Left lobe of liver (tissue), 2 donors: ENCODE measurements at places on chromosomes 2 and 18.
A peak's percentile ranks its signal among the peaks of the same experiment; 100 is the strongest.

- DNase-seq, result no peak
Observed at GRCh38 chr2:175981551-175981950, 20.5 kb downstream of the LNPK start.

- no peak for DNase-seq
Observed at GRCh38 chr2:122805346-122805745, 1049.9 kb downstream of the TSN start.

DNA sequence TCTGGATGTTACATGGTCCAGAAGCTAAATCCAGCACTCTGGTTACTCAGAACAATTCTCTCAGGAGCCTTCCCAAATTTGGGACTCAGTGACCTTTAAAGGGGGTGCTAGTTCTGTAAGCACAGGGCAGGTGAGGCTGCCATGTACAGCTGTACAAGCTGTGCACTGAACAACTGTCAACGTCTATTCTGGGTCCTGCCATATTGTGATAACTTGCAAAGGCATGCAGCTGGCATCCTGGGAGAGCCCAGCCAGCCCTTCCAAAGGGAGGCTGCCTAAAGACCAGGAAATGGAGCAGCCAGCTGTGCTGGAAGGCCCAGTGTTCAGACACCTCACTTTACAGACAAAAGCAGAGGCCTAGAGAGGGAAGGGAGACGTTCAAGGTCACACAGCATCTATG is 204.8 kb downstream of the KLHL29 start:
- no peak for DNase-seq

GRCh38 chr2:218984239-218985020 is 554 bp downstream of the FEV start:
- no peak for DNase-seq

DNA sequence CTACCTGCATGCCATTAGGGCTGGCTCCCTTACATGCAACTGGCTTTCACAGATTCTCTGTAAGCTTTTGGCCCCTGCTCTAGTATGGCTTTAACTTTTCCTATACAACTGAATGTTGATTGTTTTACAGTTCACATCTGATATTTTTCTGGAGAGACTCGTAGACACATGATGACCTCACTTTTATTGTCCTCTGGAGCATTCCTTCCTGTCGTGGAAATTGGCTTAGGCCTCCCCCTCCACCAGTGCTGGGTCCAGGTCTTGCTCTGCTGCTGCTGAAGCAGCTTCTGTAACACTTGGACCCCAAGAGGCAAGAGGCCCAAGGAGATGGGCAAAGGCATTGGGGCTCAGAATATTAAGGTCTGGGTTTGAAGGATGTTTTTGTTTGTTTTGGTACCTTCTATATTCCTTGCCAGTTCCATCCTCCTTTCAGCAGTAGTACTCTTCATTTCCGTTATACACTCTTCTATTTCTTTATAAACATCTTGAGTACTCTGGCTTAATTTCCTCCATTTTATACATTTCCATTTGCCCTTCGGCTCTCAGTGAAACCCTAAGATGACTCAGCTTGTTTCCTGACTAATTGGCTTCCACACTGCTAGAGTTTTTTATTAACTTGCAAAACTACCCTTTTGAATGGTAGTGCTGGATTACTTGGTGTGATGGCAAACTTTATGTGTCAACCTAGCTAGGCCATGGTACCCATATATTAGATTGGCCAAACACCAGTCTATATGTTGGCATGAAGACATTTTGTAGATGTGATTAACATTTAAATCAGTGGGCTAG is 219.8 kb downstream of the CDCA7 start:
- DNase-seq, result no peak

- no peak for DNase-seq
Observed at GRCh38 chr2:19868224-19868623, 33.6 kb downstream of the TTC32 start.

- DNase-seq, result peak; percentile 16
Observed at GRCh38 chr2:1496359-1496821, 83.1 kb downstream of the TPO start.

GRCh38 chr2:152542995-152543481 is 174.2 kb downstream of the PRPF40A start:
- DNase-seq, result no peak

- no peak for DNase-seq
Observed at GRCh38 chr18:70454704-70455322, 166.0 kb downstream of the SOCS6 start.

GRCh38 chr18:50189160-50189559 is 5.8 kb downstream of the MYO5B start:
- DNase-seq, result no peak

- DNase-seq, result no peak
Observed at GRCh38 chr2:239601880-239602279, 201.1 kb upstream of the HDAC4 start.

DNA sequence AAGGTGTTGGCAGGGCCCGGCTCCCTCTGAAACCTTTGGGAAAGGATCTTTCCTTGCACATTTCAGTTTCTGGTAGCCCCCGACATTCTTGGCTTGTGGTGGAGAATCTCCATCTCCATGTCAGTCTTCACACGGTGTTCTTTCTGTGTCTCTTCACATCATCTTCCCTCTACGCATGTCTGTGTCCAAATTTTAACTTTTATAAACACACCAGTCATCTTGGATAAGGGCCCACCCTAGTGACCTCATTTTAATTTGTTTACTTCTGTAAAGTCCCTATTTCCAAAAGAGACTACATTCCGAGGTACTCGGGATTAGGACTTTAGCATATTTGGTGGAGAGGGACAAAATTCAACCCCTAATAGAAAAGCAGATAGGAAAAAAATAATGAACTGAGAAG is 138.4 kb downstream of the GALNT3 start:
- DNase-seq, result no peak

DNA sequence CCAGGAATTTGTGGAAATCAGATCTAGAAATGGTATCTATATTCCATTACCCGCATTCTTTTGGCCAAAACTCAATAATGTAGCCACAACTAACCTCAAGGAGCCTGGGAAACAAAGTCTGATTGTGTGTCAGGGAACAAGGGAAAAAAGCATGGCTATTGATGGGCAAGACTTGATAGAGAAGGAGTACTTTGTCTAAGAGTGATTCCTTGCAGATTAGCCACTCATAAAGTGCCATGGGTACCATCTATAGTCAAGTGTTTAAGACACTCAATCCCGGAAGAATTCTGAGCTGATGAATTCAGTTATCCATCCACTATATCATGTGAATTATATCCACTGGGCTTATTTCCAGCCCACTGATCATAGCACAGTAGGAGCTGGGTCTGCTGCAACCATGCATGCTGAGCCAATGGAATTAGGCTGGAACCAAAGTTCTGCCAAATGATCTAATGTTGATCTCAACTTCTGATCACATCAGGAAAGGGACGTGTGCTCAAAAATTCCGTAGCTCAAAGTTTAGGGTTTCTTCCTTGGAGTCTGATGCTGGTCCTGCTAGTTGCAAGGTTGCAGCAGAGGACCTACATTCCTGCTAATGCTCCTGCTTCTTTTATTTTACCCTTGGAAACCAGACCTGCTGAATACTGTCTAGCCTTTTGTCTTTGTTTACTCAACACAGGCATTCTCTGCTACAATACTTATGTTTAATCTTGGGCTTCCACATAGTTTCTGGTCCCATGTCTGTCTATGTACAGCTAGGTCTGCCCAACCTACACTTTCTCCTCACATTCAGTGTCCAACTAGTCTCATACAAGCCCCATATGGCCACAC is 629.7 kb downstream of the IRS1 start:
- no peak for DNase-seq

GRCh38 chr2:233441161-233442027 is 87.1 kb downstream of the DGKD start:
- no peak for DNase-seq

DNA sequence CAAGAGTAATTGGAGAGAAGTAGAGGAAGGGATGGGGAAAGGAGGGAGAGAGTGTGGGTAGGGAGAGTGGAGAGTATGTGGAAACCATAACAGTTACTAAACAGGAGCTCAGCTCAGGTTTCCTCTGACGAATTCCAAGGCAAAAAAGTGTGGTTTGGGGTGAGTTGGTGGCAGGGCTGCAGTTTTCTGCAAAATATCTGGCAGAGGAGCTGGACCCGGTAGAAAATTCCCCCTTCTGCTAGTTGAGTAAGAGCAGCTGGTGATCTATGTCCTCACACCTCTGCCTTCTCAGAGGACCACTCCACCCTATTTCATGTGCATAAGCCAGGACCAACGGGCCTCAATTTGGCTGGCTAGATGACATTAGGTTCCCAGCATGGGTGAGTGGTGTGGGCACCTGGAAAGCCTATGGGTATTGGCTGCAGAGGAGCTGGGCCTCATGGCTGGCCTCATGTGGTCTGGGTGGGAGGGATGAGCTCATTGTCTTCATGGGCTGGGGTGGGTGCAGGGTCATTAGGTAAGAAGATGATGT is 13.2 kb downstream of the NRP2 start:
- DNase-seq, result no peak

DNA sequence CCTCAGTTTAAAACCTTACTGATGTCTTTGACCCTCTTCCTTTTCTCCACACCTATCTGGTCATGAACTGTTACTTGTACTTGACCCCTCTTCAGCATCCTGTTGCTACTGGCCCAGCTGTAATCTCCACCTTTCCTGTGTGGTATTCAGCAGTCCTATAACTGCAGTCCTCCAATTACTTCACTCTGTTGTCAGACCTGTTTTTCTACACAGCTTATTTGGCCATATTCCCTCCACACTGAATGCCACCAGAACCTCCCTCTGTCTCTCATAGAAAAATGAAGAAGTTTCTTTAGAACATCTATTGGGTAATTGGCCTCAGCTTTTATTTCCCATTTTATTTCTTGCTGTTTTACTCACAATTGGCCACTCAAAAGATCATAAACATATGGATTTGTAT is 155.4 kb downstream of the ASXL3 start:
- no peak for DNase-seq

- no peak for DNase-seq
Observed at GRCh38 chr2:205989271-205990071, 96.5 kb downstream of the INO80D start.

DNA sequence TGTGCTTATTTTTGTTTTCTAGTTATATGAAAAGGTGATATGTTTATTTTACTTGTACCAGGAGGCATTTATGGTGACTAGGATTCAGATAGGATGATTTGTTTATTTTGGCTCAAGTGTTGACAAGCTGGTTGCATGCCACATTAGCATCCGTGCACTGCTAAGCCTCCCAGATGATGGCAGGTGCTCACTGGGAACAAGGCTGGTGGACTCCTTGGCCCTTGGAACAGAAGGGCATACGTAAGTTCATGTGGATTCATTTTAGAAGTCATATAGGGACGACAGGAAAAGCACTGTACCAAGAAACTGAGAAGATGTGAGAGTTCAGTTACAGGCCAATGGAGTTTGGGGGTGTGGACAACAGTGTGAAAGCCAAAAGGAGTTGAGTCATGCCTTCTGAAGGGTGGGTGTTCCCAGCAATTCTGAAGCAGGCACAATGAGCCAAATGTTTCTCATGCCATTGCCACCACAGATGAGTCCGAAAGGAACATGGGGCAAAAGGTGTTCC is 166.2 kb downstream of the PHLPP1 start:
- no peak for DNase-seq

GRCh38 chr2:44652701-44653100 is 288.8 kb upstream of the SIX3 start:
- DNase-seq, result no peak

DNA sequence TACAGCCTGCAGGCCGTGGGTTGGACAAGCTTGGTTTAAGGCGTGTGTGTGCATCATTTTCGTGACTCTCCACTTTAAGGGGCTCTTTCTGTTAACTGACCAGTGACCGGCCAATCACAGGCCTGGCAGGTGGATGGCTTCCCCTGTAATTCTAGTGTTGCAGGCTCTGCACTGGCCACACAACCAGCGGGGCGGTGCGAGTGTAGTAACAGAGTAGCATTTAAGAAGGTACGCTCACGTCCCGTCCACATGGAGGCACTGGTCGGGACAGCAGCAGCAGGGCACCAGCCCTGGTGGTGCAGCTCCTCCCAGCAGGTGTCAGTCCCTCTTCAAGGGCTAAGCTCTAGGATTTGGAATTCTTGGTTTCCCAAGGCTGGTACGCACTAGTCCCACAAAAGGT is 8.0 kb upstream of the ANO7 start:
- no peak for DNase-seq

GRCh38 chr2:227363756-227364155 is 15.3 kb downstream of the TM4SF20 start:
- DNase-seq, result no peak

DNA sequence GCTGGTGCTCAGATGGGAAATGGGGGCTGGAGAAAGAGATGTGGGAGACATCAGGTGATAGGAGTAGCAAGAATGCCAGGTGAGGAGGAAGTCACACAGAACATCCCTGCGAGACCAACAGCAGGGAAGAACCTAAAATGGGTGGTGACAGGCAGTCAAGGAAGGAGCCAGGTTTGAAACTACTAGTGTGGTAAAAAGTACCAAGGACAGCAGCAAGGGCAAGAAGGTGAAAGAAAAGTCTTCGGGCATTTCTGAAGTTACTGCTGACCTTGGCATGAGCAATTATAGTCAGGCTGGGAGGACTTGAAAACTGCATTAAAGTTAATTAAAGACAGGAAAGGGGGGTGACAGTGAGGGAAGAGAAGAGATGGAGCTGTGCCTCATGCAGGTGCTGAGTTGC is 410.4 kb downstream of the RAD51AP2 start:
- DNase-seq, result no peak

GRCh38 chr18:79487801-79488201 is 92.1 kb downstream of the NFATC1 start:
- DNase-seq, result no peak

DNA sequence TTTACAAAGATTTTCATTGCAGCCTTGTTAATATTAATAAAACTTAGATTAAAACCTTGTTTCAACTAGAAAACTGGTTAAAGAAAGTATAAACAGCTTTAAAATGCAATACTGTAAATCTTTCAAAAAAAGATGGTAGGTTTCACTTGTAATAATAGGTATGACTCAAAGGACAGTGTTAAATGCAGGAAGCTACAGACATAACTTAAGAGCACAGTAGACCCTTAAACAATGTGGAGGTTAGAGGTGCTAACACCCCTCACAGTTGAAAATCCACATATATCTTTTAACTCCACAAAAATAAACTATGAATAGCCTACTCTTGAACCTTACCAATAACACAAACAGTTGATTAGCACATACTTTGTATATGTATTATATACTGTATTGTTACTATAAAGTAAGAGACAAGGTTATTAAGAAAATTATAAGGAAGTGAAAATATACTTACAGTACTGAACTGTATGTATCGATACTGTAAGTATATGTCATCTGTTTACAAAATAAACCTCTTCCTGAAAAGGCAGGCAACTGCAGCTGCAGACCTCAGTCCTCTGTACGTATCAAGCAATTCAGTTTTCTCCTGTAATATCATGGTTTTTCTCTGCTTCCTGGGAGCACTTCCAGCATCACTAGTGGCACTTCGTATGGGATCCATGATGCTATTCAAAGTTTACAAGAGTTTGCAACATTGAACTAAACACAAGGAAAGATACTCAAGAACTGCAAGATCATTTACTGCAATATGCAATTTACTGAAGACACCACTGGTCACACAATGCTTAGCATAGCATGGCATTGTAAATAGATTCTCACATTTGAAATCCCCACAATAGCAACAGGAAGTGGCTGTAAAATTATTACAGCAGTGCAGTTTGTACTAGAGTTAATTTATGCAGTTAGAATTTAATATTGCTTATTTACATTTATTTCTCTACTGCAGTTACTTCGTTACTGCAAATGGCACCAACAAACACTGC is 610.5 kb upstream of the LRRTM4 start:
- DNase-seq, result no peak

- no peak for DNase-seq
Observed at GRCh38 chr2:237472187-237472712, 14.8 kb upstream of the MLPH start.
